ENCODE measurements at places on chromosomes 5 and 9. TPM values are rescaled to one million over a fixed set of nuclear protein-coding genes. Genes with fewer than 3 reads are reported as not detected.

The SLC22A4 gene
- 3.1 TPM for total RNA-seq

DNA sequence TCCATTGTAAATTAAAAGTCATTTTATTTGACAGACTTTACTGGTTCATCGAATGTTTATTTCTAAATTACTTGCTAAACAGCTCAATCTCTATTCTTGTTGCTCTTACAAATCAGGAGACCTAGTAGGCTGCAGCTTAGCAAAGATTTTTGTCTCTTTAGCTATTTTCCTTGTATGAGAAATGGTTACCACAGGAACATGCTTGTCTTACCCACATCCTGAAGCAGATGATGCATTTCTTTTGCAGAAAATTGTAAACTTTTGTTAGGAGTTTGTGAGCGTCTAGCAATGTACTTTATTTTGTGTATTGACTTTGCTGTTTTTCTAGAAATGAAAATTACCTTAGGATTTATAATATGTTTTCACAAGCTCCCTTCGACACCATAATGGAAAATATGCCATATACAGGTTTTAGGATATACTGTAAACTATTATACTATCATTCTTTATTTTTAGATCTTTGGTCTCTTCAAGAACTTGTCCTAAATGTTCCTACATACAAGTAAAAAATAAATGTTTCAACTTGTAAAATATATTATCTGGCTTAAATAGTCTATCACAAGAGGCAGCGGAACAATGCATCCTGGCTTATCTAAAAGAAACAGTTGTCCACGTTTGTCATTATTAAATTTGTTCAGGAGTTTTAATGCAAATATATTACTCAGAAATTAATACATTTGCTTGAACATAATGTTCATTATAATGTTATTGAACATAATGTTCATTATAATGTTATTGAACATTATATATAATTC lies 54.1 kb downstream of the SPEF2 start:
- no peak for DNase-seq

- no peak for DNase-seq
These were observed 1231.1 kb upstream of the ACO1 start for GRCh38 chr9:31153250-31153840.

DNA sequence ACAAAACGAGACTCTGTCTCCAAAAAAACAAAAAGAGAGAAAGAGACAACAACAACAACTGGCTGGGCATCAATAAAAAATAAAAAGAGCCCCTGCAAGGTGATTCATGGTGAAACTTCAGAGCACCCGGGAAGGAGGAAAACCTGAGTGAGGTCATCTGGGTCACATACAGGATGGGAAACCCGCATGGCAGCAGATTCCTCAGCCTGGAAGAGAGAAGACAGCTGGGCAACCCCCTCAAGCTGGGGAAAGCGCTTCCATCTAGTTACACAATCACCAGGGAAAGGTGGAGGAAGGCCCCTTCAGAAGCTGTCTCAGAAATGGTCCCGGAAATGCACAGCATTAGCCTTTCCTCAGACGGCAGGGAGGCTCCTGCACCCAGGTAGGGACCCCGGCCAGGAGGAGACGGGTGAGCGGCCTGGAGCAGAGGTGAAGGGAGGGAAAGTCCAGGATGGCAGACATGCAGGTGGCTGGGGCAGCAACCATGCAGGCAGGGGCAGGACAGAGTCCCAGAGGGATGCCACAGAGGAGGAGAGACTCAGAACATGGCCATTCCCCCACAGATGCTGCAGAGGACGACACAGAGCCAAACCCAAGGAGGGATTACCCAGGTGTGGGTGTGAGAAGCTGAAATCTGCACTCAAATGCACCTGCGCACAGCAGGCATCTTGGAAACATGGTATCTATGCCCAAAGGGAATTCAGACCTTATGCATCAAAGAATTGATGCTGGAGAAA lies 29.4 kb downstream of the CAMSAP1 start:
- no peak for DNase-seq

DNA sequence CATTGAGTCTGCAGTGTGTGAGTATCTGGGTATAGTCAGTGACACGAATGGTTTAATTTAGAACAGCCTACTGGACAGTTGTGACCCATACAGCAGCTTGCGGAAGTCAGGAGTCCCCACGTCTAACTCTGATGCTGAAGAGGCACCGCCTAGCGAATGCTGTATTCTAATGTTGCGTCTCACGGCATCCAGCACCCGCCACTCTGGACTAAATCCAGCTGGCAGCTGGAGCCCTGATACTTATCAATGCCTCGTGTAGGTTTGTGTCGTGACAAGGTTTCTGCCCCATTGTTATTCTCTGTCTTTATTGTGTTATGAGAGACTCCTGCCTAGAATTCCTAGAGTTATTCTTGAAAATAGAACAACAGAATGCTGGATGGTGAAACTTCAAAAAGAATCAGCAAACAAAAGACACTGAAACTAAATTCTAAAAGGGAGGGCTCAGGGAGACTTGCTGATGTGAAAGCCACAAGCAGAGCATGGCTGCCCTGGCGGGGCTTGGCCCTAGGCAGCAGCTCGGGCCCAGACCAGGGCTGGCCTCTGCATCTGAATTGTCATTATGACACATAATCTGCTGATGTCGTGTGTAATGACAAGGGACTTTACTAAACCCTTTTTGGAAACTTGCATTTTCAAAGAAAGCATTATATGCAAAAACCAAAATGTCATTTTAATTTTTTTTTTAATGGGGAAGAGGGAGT lies 123.5 kb upstream of the ICE1 start:
- no peak for DNase-seq

DNA sequence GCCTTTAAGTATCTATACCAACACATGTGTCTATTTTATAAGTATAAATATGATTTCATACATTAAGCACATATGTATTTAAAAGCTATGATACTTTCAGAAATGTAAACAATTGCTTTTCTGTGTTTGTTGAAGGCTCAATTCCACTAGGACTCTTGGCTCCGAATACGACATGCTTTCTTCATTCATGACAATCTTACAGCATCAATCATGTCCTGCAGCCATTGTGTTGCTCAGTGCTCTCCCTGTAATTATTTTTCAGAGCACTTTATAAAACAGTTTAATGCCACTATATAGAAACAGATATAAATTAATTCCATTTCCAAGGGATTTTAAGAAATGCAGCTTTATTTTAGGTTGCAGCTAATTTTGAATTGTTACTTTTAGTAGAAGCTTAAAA lies 167.3 kb downstream of the TAF11L14 start:
- DNase-seq = no peak

- DNase-seq = no peak
These were observed 64.7 kb upstream of the RICTOR start for GRCh38 chr5:39138892-39139291.

- DNase-seq = no peak
These were observed 35.2 kb downstream of the RAI14 start for GRCh38 chr5:34691326-34691725.

DNA sequence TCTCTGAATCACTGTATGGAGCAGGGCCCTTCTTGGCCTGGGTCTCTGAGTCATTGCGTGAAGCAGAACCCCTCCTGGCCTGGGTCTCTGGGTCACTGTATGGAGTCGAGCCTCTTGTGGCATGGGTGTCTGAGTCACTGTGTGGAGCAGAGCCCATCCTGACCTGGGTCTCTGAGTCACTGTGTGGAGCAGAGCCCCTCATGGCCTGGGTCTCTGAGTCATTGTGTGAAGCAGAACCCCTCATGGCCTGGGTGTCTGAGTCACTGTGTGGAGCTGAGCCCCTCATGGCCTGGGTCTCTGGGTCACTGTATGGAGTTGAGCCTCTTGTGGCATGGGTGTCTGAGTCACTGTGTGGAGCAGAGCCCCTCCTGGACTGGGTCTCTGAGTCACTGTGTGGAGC lies 94.0 kb upstream of the RAPGEF1 start:
- DNase-seq = no peak

- DNase-seq = no peak
These were observed 421.9 kb upstream of the DMAC1 start for GRCh38 chr9:8221462-8221861.

GRCh38 chr9:114432323-114433067 lies 44.7 kb upstream of the AKNA start:
- DNase-seq = no peak

The GPR21 gene
- total RNA-seq = 7.8 TPM

DNA sequence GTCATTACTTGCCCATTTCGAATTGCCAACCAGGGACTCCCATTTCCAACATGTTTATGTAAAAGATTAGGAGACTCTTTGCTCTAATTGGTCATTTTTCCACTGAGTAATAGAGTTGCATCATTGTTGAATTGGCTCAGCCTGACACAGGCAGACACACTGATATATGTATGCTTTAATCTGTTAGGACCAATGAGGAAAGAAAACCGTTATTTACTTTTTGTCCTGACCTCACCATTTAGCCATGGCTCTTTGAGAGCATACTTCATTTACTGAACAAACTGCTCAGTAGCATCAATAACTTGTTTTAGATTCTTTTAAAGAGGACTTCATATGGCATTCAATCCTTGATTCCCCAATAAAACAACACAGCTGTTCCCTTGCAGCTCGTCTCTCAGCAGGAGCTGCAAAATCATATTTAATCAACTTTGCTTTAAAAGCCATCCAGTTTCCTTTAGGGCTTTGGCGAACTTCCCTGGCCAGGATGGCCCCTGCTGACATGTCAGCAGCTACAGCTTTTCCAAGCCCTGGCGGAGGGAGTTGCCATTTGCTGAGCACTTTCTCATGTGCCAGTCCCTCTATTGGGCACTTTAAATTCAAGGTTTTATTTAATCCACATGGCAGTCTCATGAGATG lies 251.5 kb upstream of the TNC start:
- DNase-seq = peak; percentile 53

The MYMK gene
- total RNA-seq = not detected

DNA sequence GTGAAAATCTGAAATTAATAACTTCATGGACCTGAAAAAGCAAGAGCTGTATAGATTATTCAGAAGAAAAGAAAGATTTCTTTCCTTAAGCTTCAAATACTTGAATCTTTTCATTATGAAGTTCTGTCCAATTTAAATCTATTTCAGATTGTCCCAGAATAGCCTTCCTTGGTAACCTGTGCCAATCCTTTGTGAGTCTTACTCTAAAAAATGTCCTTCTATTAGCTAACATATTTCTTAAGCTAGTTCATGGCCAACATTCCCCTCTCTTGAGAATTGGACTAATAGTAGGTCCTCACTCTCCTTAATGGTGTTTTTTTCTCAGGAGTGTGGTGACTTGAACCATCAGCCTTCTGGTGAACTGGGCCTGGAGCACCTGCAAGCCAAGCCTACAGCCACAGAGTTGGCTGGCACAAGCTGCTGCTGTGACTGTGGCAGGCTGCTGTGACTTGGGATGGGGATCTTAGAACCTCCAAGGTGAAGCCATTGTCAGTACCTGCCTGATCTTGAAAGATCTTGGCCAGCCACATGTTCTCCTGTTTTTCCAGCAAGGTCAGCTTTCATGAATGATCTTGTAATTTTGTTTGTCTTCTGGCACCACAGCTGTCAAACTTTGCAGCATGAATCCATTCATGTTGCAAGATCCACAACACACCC lies 262.6 kb upstream of the MAP3K1 start:
- DNase-seq = no peak

DNA sequence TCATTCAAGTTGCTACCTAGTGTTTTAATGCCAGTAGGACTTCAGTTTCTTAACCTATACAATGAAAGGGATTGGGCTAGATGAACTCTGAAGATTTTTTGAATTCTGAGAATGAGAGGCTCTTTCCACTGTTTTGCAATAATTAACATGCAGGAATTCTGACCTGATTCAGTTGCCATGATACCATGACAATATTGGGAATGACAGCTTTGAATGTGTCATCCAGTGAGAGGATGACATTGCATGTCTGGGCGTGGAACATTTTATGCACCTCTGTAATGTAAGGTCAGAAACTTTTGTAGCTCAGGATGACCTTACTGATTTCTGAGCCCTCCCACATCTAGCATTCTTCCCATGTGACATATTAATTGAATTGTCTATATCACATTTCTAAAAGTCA lies 30.6 kb upstream of the SPINK5 start:
- DNase-seq = no peak

DNA sequence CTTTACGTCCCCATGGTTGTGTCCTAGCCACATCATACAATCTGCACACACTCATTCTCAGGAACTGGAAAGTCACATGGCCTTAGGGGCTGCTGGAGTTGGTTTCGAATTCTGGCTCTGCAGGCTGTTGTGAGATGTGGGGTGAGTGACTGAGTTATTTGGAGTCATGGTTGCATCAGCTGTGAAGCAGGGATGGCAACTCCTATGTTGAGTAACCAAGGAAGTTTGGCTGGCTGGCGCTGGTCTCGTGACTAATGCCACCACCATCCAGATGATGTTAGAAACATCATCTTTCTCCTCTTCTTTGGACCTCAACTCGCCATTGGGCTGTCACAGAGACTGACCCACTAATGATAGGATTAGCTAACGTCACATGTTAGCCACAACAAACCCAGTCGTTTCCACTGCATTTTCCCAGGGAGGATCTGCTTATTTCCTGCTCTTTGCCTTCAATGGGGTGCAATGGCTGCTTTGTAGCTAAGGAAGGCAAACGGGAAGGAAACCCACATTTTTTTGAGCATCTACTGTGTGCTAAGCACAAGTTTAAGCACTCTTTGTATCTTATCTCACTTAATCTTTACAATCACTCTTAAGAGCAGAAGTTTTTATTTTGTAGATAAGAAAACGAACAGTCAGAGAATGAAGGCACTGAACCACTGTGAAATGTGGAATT lies 78.1 kb upstream of the UBTD2 start:
- no peak for DNase-seq

DNA sequence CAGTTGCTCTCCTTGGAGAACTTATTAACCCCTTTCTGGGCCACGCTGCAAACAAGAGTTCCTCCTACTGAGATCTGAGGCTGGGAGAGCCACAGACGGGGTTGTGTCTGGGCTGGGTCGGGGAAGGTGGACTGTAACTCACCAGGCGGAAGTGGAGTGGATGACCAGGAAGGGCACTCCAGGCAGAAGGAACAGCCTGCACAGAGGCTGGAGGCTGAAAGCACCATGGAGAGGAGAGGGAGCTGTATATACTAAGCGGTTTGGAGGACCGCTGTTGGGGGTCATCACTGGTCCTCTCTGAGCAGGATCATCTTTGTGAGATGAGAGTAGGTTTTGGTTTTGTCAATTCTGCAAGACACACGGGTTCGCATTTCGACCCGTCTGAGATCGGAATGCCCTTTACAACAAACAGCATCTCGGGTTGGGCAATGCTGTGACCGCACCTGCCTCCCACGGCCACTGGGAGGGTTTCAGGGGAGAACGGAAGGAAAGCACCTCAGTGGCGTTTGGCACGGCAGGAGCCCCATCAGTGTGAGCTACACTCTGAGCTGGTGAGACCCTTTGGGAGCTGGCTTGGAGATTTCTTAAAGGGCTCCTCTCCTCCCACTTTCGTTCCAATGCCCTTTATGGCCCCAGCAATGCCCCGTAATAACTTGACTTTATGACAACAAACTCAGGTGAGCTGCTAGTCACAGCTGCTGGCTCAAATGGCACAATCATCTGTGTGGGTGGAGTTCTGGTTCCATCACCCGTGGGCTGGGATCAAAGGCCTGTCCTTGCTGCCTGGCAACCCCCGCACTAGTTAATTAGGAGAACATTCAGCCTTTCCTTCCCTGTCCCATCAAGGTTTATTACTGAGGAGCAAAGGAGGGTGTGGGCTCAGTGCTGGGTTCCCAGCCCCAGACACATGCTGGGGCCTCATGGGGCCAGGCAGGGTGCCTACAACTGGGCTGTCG lies 18.7 kb upstream of the NEURL1B start:
- DNase-seq = no peak

DNA sequence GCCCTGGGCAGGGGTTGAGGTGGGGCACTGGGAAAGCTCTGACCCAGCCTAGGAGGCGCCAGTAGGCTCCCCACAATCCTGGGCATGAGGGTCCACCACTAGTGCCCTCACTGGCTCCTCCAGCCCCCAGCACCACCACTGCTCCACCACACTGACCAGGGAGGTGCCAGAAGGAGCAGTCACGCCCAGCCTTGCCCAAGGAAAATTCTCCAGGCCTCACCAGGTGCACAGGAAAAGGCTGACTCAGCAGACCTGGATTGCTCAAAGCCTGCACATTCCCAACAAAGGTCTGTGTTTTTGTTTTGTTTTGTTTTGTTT lies 62.9 kb downstream of the ZNF354C start:
- peak; percentile 31 for DNase-seq
